ENCODE measurements at places on chromosomes 5 and 9.

- DNase-seq: no peak
Measured at GRCh38 chr5:7794311-7794710, 56.6 kb downstream of the CFAP90 start.

DNA sequence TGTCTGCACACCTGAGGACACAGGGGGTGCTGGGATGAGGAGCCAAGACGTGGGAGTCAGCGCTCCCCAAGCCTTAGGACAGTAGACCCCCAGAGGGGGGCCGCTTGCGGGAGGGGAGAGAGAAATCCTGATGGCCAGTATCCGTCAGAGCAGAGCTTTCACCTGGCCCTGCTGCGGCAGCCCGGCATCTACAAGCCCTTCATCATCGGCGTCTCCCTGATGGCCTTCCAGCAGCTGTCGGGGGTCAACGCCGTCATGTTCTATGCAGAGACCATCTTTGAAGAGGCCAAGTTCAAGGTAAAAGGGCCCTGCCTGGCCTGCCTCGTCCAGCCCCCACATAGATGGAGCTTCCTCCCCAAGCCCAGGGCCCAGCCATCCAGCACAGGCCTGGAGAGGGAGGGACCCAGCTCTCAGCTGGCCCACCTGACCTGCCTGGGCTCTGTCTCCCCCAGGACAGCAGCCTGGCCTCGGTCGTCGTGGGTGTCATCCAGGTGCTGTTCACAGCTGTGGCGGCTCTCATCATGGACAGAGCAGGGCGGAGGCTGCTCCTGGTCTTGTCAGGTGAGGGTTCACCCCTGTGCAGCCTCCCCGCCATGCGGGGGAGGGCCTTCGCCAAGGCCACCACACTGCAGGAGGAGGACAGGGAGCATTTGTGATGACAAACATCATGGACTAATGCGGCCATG is 6.7 kb downstream of the SLC2A8 start:
- DNase-seq: no peak

DNA sequence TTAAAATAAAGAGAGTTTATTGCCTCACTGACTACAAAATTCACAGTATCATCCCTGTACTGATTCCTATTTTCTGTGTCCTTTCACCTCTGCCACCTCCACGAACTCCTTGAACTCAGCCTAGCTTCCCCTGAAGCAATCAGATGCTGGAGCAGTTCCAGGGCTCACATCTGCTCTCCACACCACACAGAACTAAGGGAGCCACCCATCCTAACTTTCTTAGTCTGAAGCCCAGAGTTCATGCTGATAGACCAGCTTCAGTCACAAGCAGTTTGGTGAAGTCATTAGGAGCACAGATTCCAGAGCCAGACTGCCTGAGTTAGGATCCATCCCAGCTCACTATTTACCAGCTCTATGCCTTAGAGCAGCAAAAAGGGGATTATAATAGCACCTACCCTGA is 15.6 kb upstream of the EPB41L4A start:
- peak; percentile 53 for DNase-seq

DNA sequence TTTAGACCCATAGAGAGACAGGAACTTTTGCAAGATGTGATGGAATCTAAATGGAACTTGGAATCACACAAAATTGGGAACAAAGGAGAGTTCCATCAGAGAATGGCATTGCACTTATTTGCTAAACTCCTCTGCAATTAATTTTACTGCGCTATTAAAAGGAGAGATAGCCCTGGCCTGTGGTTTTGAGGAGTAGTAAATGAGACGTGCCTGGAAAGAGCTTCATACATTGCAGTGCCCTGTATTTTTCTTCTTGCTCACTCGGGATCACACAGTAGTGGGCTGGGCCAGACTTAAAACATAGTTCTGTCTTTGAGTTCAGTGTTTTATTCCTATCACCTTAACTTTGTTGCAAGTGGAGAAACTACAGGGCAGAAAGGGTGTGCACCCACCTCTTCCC is 94.4 kb upstream of the SLC27A6 start:
- no peak for DNase-seq

DNA sequence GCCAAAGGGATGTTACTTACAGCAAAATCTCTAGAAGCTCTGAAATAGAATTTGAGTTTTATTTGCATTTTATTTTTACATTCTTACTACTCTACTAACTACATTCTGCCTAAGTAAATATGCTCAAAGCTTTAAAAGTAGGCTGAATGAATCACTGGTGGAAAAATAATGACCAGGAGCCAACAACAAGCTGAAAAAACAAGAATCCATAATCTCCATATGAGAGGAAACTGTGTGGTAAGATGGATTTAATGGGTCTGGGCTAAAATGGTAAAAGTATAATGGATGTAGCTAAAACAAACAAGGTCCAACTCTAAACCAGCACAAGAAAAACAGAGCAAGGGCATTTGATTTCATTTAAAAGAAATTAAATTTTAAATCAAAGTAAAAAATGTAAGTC is 525.8 kb upstream of the FTMT start:
- DNase-seq: no peak
